ENCODE measurements at places on chromosomes 7 and 10. TPM values are rescaled to one million over a fixed set of nuclear protein-coding genes. Genes with fewer than 3 reads are reported as not detected.

DNA sequence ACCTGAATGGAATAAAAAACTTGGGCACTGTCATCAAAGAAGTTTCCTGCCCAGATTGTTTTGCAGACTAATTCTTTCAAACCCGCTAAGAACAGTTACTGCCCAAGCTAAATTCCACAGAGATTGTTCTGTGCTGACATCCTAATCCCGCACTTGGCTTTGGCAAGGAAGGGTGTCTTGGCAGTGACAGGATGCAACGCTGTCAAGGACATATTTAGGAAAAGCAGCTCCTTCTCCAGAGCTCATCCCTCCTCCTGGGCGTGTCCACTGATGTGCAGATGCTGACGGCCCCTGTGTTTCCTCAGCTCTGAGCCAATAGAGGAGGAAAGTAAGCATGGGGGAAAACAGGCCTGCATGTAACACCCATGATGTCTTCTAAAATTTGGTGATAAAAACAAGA, 74.2 kb downstream of the EEPD1 start:
- H3K4me1 ChIP-seq: peaks cover 18% of the 10 kb centered on the region
- no peaks in the 10 kb centered on the region for H3K36me3 ChIP-seq
- no peak overlapping the region for H3K4me3 ChIP-seq
- no peaks in the 10 kb centered on the region for H3K27me3 ChIP-seq
- DNase-seq: no peak

GRCh38 chr10:45591280-45591679, 81.3 kb downstream of the ZFAND4 start:
- no peak for DNase-seq
- no peak overlapping the region for H3K4me3 ChIP-seq
- peaks cover 8% of the 10 kb centered on the region for H3K36me3 ChIP-seq
- no peaks in the 10 kb centered on the region for H3K27me3 ChIP-seq
- H3K4me1 ChIP-seq: peaks cover 24% of the 10 kb centered on the region
- no peak overlapping the region for H3K27ac ChIP-seq

DNA sequence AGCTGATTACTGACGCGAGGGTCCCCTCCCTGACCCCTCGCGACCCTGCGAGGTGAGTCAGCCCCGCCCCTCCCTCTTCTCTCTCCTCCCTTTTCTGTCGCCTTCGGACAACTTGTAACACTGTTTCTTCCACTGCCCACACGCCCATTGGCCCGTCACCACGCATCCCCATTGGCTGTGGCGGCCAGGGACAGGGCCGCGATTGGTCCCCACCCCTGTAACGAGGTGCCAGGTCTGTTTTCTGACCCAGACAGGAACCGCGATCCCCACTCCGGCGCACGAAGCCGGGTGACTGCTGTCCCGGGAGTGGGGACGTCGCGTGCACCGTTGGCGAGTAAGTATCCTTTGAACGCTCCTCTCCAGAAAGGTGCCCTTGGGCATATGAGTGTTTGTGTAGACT, at the start of gene STRA8:
Gene STRA8, plus strand, starts transcription at position 269 of the 400 bp plus-strand sequence. CDS start 6,687 bp downstream, outside the sequence.
- H3K4me3 ChIP-seq: no peak within 1 kb of the TSS
- no peaks in the 10 kb centered on the region for H3K4me1 ChIP-seq
- no peak for DNase-seq
- no peaks in the 10 kb centered on the region for H3K27me3 ChIP-seq
- H3K36me3 ChIP-seq: no peaks in the 10 kb centered on the region

GIMAP8 gene
- 18.5 TPM for total RNA-seq

C10orf67 gene
- not detected for total RNA-seq

VAX1 gene
- total RNA-seq: not detected

- DNase-seq: no peak
- no peaks in the 10 kb centered on the region for H3K36me3 ChIP-seq
- no peaks in the 10 kb centered on the region for H3K27me3 ChIP-seq
- peaks cover 22% of the 10 kb centered on the region for H3K4me1 ChIP-seq
Measured at GRCh38 chr7:132518102-132518838, 58.0 kb downstream of the PLXNA4 start.

SEM1 gene
- total RNA-seq: 24.0 TPM

DNA sequence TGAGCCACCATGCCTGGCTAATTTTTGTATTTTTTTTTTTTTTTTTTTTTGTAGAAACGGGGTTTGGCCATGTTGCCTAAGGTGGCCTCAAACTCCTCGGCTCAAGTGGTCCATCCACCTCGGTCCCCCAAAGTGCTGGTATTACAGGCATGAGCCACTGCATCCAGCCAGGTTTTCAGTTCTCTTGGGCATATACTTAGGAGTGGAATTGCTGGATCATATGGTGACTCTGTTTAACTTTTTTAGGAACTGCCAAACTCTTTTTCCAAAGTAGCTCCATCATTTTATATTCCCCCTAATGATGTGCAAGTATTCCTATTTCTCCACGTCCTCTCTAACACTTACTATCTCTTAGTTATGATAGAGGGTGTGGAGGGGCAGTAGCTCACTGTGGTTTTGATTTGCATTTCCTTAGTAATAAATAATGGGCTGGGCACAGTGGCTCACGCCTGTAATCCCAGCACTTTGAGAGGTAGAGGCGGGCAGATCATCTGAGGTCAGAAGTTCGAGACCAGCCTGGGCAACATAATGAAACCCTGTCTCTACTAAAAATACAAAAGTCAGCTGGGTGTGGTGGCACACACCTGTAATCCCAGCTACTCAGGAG, 41.6 kb downstream of the SUFU start:
- DNase-seq: no peak
- H3K27me3 ChIP-seq: no peaks in the 10 kb centered on the region
- H3K4me1 ChIP-seq: peaks cover 4% of the 10 kb centered on the region
- H3K27ac ChIP-seq: no peak overlapping the region
- peaks cover 3% of the 10 kb centered on the region for H3K36me3 ChIP-seq

MSMB gene
- total RNA-seq: not detected

GIMAP5 gene
- 48.2 TPM for total RNA-seq

- DNase-seq: no peak
- H3K4me1 ChIP-seq: peaks cover 24% of the 10 kb centered on the region
- H3K27ac ChIP-seq: no peak overlapping the region
- no peaks in the 10 kb centered on the region for H3K27me3 ChIP-seq
Measured at GRCh38 chr10:19935176-19935575, 118.9 kb downstream of the PLXDC2 start.

- no peak overlapping the region for H3K27ac ChIP-seq
- no peak for DNase-seq
- H3K36me3 ChIP-seq: no peaks in the 10 kb centered on the region
- no peaks in the 10 kb centered on the region for H3K4me1 ChIP-seq
Measured at GRCh38 chr7:118754608-118755007, 530.1 kb downstream of the ANKRD7 start.

DNA sequence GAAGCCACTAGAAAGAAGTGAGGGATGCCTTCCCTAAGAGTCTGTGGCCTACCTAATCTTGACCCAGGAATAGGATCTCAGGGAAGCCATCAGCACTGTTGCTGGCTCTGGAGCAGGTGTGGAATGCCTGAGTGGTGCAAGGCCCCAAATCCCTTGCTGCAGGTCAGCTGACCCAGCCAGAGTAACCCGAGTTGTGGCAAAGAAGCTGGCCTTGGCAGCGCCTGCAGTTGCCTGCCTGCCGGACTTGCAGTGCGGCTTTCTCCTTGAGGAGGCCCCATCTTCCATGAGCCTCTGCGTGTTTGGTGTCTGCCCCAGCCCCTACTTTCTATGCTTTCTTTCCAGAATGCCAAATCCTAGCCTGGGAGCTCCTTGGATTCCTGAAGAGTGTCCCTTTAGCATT, 5.8 kb downstream of the KIAA1217 start:
- no peaks in the 10 kb centered on the region for H3K36me3 ChIP-seq
- H3K4me1 ChIP-seq: peaks cover 24% of the 10 kb centered on the region
- peak overlapping the region; percentile 50 for H3K27ac ChIP-seq
- DNase-seq: no peak
- H3K4me3 ChIP-seq: no peak overlapping the region

DNA sequence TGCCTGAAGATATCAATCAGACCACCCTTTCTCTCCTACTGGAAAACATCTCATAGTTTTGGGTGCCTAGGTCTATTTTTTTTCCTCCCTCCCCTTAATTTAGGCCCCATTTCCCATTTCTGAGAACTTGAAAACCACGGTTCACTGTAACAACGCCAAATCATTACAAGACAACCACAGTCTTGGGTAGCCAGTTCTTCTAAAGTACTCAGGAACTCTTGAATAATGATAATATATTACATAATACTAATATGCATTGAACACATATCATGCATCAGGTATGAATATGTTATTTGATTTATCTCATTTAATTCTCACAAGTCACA, 185.1 kb upstream of the ADO start:
- no peaks in the 10 kb centered on the region for H3K4me1 ChIP-seq
- no peaks in the 10 kb centered on the region for H3K27me3 ChIP-seq
- no peaks in the 10 kb centered on the region for H3K36me3 ChIP-seq
- H3K27ac ChIP-seq: no peak overlapping the region
- no peak for DNase-seq

GRCh38 chr10:116063107-116063506, 209.9 kb downstream of the GFRA1 start:
- H3K4me1 ChIP-seq: no peaks in the 10 kb centered on the region
- no peaks in the 10 kb centered on the region for H3K27me3 ChIP-seq
- H3K36me3 ChIP-seq: no peaks in the 10 kb centered on the region
- H3K27ac ChIP-seq: no peak overlapping the region
- DNase-seq: no peak
- no peak overlapping the region for H3K4me3 ChIP-seq

ERVW-1 gene
- not detected for total RNA-seq

OR6V1 gene
- total RNA-seq: not detected

ZNF727 gene
- 4.6 TPM for total RNA-seq

GRCh38 chr7:94451187-94451586, 56.5 kb downstream of the COL1A2 start:
- H3K36me3 ChIP-seq: no peaks in the 10 kb centered on the region
- H3K27ac ChIP-seq: no peak overlapping the region
- H3K27me3 ChIP-seq: no peaks in the 10 kb centered on the region
- DNase-seq: no peak

GARS1 gene
- total RNA-seq: 64.5 TPM

DNA sequence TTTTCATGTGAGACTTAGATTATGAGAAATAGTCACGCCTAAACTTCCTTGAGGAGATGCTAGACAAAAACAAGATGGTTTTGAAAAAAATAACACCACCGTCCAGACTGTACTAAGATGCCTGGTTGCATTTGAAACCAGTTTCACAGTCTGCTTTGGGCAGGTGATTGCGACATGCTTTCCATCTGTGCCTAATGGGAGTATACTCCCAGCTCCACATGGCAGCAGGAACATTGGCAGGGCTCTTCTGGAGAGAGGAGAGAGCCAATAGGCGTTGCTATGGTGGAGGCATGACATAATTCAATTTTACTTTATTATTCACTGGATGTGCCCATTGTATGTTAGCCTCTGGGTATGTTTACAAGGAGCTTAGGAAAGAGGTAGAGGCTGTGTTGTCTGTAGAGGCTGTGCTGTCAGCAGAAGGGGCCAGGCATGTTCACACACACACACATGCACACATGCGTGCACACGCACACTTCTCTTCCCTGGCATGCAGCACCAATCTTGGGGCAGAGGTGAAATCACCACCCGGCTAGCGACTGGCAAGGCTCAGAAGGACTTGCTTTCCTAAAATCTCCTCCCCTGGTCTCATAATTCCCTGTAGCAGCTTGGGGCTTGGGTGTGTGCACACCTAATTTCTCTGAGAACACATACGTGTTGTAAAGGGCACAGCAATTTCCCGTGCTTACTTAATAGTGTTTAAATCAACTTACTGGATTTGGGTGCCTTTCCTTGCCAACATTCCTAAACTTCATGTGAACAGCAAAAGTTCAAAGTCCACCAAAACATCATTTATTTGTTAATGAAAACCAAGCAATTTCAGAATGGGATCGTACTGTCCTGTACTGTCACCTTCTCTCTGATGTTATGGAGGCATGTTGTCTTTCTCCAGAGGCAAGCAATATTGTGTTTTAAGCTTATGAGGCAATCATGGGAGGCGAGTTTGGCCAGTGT, 162.1 kb downstream of the TCF7L2 start:
- DNase-seq: no peak
- no peaks in the 10 kb centered on the region for H3K36me3 ChIP-seq
- peaks cover 4% of the 10 kb centered on the region for H3K4me1 ChIP-seq
- no peaks in the 10 kb centered on the region for H3K27me3 ChIP-seq

DNA sequence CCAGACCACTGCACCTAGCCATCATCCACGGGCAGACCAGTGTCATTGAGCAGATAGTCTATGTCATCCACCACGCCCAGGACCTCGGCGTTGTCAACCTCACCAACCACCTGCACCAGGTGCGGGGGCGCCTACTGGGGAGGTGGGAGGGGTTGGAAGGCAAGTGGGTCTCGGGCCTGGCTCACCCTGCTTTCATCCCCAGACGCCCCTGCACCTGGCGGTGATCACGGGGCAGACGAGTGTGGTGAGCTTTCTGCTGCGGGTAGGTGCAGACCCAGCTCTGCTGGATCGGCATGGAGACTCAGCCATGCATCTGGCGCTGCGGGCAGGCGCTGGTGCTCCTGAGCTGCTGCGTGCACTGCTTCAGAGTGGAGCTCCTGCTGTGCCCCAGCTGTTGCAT, 4.6 kb downstream of the NFKB2 start:
- H3K4me1 ChIP-seq: peaks cover 71% of the 10 kb centered on the region
- peaks cover 57% of the 10 kb centered on the region for H3K36me3 ChIP-seq
- no peak for DNase-seq
- H3K27me3 ChIP-seq: no peaks in the 10 kb centered on the region

GRCh38 chr10:58094985-58095718, 172.5 kb downstream of the IPMK start:
- H3K4me1 ChIP-seq: no peaks in the 10 kb centered on the region
- H3K27me3 ChIP-seq: no peaks in the 10 kb centered on the region
- no peak overlapping the region for H3K4me3 ChIP-seq
- no peak overlapping the region for H3K27ac ChIP-seq
- no peak for DNase-seq

GRCh38 chr10:33732161-33732680, 397.8 kb upstream of the NRP1 start:
- H3K4me3 ChIP-seq: no peak overlapping the region
- H3K4me1 ChIP-seq: peaks cover 17% of the 10 kb centered on the region
- no peak for DNase-seq
- H3K27me3 ChIP-seq: no peaks in the 10 kb centered on the region
- H3K36me3 ChIP-seq: no peaks in the 10 kb centered on the region

- peaks cover 12% of the 10 kb centered on the region for H3K4me1 ChIP-seq
- H3K4me3 ChIP-seq: no peak overlapping the region
- no peaks in the 10 kb centered on the region for H3K27me3 ChIP-seq
- H3K27ac ChIP-seq: no peak overlapping the region
- H3K36me3 ChIP-seq: no peaks in the 10 kb centered on the region
Measured at GRCh38 chr7:79420464-79420863, 33.0 kb downstream of the MAGI2 start.

LIPN gene
- 0.33 TPM for total RNA-seq

SOSTDC1 gene
- total RNA-seq: not detected

ENTPD7 gene
- total RNA-seq: 4.1 TPM

- no peaks in the 10 kb centered on the region for H3K27me3 ChIP-seq
- no peak for DNase-seq
- peaks cover 69% of the 10 kb centered on the region for H3K36me3 ChIP-seq
- no peak overlapping the region for H3K27ac ChIP-seq
- H3K4me3 ChIP-seq: no peak overlapping the region
Measured at GRCh38 chr10:32922170-32922569, 35.9 kb downstream of the ITGB1 start.
